ENCODE measurements at places on chromosomes 2 and 18.
A peak's percentile ranks its signal among the peaks of the same experiment; 100 is the strongest.

DNA sequence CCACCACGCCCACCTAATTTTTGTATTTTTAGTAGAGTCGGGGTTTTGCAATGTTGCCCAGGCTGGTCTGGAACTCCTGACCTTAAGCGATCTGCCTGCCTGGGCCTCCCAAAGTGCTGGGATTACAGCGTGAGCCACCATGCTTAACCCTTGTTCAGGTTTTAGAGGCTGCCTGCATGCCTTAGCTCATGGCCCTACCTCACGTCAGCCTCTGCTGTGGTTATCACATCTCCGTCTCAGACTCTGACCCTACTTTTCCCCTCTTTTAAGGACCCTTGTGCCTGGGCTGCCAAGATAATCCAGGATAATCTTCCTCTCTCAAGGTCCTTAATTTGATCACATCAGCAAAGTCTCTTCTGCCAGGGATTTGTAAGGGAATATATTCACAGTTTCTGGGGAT lies 98.2 kb upstream of the PMAIP1 start:
- DNase-seq = no peak

DNA sequence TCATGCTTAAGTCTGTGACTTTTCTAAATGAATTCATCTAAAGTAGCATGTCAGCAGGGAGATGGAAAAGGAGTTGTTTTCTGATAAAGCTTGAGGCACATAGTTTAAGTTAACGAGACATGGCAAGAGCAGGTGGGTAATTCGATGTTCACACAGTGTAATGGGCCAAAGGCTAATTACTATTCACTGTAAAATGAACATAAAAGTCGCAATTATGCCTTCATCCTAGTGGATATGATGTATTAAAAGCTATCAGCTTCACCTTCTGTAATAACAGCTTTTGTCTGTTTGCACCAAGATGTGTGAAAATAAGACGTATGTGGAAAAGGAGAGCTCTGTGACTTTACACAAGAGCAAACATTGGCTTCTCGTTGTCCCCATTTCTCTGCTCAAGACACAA lies 94.2 kb upstream of the CDH20 start:
- no peak for DNase-seq

DNA sequence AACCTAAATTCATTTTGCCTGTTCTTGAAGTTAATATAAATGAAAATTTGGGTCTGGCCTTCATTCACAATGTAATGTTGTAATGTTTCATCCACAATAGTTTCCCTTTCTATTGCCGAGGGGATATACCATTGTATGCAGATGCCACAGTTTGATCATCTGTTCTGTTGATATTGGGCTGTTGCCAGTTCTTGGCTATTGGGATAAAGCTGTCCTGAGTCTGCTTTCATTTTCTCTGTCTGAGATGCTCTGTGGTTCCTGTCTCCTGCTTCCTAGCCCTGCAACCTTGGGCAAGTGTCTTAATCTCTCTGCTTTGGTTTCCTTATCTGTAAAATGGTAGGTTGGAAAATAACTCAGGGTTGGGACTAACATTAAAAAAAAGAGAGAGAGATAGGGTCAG lies 25.2 kb downstream of the B3GNT2 start:
- no peak for DNase-seq

- peak; percentile 15 for DNase-seq
Measured at GRCh38 chr2:110732422-110733413, at the start of gene ACOXL. TSS of gene ACOXL (plus strand) at chr2:110732573. CDS start at chr2:110768390, 35,817 bp downstream.

GRCh38 chr2:220270481-220271070 lies 643.1 kb downstream of the SLC4A3 start:
- DNase-seq = no peak

DNA sequence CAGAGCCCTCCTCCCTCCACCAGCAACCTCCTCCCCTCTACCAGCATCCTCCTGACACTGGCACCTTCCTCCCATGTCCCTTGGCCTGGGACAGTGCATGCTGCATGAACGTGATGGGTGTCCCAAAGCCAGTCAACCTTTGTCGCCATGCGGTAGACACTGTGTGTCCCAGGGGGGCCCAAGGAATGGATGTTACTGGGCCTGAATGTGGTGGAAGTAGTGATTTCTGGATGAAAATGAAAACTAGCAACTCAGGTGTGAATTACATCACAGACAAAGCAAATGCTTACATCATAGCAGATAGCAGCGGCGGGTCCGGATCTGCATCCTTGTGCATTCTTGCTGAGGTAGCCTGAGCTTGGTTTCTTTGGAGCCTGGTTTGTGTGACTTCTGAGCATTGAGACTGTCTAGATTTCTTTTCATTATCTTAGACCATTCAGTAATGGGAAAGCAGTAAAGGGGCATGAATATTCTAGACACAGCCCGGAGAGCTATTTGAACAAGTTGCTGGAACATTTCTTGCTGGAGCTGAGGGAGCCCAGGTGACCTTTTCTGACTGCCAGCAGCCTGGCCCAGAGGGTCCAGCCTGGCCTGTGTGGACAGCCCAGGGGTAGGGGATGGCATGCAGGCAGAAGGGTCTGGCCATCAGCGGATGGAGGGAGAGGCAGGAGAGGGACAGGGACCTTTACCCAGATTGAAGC lies 100.4 kb downstream of the FAM210A start:
- DNase-seq = no peak

DNA sequence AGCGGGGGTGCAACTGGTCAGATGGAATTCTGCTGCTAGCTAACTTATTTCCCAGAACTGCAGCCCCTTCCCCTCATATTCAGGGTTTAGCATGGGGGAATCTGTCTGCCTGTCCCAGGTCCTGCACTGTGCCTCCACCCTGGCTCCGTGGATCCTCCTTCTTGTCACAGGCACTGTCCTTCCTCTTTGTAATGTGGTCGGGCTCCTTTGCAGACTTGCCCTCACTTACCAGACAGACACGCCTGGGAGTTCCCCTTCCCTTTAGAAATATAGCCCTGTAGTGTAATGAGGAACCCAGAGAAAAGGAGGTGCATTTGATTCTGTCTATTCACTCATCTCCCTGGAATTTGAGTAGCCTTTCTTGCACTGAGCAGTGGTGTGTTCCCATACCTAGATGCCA lies 108.7 kb downstream of the TRIM43 start:
- DNase-seq = peak; percentile 52

GRCh38 chr2:149568138-149568537 lies 19.4 kb downstream of the MMADHC start:
- DNase-seq = no peak

DNA sequence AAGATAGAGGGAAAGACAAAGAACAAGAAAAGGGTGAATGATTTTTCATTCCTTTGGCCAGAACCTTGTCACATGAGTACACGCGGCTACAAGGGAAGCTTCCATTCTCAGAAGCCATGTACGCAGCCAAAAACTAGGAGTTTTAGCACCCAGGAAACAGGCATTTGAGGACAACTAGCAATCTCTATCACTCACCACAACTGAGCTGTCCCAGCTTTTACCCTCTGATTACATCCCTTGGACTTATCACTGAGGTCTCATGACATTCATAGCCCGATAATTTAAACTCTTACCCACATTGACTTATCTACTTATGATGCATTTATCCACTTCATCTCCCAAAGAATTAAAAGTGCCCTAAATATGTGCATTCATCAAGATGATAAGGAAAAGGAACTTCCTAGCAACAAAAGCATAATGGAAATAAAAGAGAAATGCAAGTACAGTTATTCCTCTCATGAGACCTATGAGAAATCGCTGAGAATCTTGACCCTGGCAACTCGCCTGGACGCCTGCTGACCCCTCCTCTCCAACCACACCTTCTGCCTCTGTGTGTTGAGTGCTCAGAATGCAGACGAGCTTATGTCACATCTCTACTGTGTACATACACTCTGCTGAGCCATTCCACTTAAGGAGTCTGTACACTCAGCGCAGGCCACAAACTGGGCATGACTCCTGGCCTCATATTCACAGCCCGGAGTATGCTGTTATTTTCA lies 28.7 kb upstream of the MFSD6 start:
- DNase-seq = peak; percentile 24

DNA sequence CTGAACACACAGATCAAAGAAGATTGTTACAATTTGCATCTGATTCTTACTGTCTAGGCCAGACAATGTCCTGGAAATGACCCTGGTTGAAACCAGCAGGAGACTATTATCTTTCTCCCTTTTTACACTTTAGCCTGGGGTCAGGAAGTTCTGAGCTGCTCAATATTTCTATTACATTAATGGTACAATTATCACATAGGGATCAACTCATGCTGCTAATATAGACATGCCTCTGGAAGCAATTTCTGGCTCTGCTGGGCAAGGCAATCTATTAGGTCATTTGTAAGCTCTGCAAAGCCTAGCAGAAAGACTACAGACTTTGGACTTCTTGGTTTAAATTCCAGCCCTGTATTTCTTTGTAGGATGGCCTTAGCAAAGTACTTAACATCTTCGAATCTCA lies 205.3 kb downstream of the LRP1B start:
- no peak for DNase-seq

- peak; percentile 3 for DNase-seq
Measured at GRCh38 chr2:83071914-83072313, 1387.2 kb downstream of the SUCLG1 start.

GRCh38 chr18:57025540-57025939 lies 121.3 kb upstream of the BOD1L2 start:
- no peak for DNase-seq

GRCh38 chr2:129055824-129056223 lies 737.2 kb upstream of the HS6ST1 start:
- no peak for DNase-seq

DNA sequence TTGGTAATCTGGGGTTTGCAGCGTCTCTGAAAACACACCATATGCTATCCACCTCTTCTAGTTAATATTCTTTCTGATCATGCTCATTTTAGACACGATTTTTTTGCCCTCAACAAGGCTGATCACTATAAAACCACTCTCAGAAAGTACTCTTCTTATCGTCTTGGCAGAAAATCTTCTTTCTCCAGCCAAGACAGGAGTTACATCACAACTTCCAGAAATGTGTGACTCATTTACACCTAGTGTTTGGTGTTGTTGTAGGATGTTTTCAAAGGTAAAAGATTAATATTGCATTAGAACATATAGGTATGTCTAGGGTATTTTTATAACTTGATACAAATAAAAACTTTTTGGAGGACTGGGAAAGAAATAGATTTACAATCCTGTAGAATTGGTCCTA lies 138.5 kb upstream of the NETO1 start:
- no peak for DNase-seq

GRCh38 chr2:156539086-156539860 lies 103.1 kb downstream of the GPD2 start:
- DNase-seq = no peak

Measured in hematopoietic multipotent progenitor cell treated with erythropoietin and hydrocortisone succinate and interleukin-3 and kit ligand, for 4 days (in vitro differentiated cells).